ENCODE measurements at places on chromosomes 6 and 20.
A peak's percentile ranks its signal among the peaks of the same experiment; 100 is the strongest.

DNA sequence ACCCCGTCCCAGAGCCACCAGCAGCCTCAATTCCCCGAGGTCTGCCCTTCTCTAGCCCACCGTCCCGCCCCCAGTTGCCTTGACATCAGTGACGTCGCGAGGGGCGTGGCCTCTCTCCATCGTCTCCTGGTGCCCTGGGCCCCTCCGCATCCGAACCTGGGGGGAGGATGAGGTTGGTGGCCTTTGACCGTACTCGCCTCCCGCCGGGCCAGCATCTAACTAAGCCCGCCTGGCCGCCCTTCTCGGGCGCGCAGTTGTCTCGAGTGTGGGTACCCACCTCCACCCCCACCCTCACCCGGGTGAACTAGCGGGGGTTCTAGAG, 5.5 kb upstream of the ARMC12 start:
- DNase-seq, result no peak

DNA sequence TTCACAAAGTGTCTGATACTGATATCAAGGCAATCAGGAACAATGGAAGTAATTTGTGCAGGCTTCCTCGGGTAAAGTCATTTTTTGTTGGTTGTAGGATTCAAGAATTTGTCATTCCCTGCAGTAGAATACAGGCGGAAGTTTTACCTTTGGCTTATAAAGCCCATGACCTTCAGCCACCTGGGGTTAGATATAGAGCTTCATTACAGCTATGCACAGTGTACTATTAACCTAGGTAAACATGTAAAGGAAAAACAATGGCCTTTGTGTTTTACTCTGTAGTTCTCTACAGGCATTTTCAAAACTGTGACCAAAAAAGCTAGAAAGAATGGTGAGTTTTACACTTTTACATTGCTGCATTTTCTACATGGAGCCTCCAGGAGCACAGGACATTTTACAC, 114.9 kb downstream of the NRSN1 start:
- no peak for DNase-seq

- DNase-seq, result no peak
Observed at GRCh38 chr6:149560736-149561135, 5.4 kb upstream of the GINM1 start.

GRCh38 chr6:118669561-118669960, 18.2 kb upstream of the CEP85L start:
- DNase-seq, result no peak

DNA sequence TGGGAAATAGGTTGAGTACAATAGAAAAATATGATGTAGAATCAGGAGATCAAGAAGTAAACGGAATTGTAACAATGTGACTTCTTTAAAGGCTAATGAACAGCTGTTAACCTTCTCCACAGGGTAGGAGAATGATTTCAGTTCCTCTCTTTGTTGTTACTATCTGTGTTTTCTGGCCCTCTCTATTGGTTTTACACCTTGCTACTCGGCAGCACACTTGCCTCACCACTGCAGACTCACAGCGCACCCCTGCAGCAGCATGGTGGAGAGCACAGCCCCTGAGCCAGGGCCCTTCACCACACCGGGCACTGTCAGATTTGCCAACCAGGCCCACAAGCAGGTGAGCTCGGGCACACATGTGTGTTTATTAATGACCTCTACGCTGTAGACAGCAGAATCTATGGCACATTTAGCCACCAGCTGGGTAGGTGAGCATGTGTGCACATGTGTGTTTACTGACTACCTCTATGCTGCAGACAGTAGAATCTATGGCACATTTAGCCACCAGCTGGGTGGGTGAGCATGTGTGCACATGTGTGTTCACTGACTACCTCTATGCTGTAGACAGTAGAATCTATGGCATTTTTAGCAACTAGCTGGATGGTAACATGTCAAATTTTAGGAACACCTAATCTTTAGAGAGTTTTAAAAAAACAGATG, 16.8 kb downstream of the SFT2D1 start:
- DNase-seq, result no peak

DNA sequence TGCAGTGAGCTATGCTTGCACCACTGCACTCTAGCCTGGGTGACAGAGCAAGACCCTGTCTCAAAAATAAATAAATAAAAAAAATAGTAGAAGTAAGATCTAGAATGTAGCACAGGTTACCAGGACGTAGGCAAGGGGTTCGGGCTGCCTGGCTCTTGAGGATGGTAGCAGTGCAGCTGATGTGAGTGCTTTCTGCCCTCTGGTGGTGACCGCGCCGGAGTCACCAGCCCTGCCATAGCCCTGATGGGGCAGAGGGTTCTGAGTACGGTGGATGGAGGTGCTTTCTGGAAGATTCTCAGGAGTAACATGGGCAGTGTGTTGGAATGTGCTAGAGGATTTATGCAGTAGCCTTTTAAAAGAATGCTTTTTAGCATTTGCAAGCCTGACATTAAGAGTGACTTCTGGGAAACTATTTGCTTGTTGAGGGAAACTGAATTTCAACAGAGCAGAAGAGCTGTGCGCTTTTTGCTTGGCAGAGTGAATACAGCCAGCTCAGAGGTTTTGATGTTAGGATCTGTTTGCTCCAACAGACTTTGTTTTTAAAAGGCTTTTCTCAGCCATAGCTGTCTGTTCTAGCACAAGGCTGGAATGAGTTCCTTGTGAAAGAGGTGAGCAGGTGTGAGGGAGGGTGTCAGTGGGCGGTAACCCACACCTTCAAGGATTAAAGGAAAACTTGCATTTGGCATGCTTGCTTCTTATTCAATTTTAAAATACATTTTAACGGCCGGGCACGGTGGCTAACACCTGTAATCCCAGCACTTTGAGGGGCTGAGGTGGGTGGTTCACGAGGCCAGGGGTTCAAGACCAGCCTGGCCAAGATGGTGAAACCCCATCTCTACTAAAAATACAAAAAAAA, 65.9 kb downstream of the PTPN1 start:
- DNase-seq, result no peak

DNA sequence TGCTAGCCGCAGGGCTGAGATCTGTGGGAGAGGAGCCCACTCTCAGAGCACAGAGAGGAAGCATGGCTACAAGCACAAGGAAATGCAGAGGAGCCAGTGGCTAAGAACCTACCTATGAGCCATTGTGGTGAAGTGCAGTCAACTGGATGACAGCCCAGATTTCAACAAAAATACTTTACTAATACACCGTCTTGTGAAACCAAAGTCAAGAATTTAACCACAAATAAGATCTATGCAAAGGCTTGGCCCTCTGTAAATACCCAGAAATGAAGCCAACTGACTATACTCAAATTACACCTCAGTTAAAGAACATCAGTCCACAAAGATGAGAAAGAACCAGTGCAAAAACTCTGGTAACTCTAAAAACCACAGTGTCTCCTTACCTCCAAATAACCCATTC, 40.1 kb upstream of the PTCHD4 start:
- DNase-seq, result no peak

DNA sequence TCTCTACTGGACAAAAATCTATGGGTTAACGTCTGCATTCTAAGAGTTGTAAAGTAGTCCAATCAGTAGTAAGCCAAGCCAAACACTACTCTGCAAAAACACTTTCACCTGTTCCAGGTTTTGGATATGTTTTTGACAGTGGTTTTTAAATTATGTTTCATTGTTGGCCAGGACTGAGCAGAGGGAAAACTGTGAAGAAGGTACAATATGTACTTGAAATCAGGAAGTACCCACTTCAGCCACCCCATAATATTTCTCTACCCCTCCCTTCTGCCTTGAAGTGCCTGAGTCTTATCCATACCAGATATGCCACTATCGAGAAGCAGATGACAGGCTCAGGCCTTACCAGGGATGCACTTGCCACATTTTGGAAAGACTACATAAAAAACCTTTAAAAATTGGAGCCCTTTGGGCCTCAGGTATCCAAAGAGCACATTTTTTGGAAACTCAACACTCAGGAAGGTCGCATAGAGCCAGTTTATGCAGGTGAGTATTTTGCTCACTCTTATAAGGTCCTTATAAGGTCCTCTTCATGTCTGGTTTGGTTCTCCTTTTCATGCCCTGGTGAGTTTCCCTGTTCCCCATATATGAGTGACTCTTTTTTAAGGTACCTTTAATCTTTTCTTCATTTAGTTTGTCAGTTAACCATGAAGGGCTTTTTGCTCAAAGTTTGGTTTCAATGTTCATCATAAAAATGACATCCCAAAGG, 859.3 kb upstream of the FLRT3 start:
- no peak for DNase-seq

- DNase-seq, result no peak
Observed at GRCh38 chr20:41087777-41088176, 49.6 kb upstream of the PLCG1 start.

DNA sequence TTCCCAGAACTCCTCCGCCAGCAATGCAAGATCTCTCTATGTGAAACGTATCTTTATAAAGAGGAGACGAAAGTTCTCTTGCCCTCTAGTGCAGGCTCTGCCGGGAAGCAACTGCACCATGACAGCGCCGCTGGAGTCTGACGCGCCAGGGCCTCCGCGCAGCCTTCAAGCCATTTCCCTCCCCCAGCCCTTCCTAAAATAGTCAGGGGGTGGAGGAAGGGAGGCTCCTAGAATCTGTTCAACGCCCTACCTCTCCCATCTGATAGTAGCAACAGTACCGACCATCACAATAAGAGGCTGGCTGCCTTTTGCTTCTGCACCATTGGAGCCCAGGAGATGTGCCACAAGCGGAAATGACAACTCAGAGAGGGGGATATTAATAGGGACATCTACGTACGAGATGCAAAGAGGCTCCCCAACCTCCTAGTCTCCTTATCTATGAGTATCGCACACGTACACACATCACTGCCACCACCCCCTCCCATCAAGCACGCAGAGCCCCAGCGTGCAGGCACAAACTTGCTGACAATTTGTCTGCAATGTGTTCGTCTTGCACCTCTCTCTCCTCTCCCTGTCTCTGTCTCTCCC, 1.0 kb downstream of the SYNE1 start:
- peak; percentile 82 for DNase-seq

DNA sequence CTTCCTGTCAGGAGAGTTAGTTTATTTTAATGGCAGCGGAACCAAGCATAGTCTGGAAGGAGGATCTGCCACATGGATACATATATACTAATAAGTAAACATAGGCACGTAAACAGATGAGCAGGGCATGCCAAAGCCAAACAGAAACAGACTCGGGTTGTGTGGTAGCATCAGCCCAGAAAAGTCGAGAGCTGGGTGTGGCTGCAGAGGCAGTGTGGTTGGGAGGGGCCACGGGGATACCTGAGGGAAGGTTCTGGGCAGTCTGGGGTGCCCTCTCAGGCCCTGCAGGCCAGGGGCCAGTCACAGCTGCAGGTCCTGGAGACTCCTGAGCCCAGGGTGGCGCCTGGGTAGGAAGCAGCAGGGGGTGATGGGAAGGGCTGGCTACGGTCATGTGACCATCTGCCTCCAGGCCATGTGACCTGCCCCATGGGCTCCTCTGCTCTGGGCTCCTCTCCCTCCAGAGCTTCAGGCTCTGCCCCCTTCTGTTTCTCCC, 42.8 kb upstream of the MRPS10 start:
- no peak for DNase-seq

- DNase-seq, result no peak
Observed at GRCh38 chr6:22079783-22080182, 217.1 kb downstream of the PRL start.

DNA sequence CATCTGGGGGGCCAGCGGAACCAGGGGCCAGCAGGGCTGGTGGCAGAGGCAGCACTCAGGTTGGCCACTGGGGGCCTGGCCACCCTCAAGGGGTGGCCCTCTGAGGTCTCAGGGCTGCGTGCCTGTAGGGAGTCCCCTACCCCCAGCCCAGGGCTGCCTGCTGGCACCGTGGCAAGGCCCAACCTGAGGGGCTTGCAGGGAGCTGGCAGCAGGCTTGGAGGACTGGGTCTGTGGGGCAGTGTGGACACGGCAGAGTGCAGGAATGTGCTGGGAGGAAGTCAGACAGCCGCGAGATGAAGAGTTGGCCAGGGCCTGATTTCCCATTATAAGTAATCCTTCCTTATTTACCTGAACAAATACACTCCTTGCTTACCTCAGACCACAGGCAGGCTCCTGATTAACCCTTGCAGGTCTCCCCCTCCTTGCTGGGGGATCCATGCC, at the start of gene SPDEF:
Gene SPDEF (minus strand): TSS at position 299 of the 441 bp plus-strand sequence. CDS start 11,874 bp downstream, outside the sequence.
- DNase-seq, result no peak

DNA sequence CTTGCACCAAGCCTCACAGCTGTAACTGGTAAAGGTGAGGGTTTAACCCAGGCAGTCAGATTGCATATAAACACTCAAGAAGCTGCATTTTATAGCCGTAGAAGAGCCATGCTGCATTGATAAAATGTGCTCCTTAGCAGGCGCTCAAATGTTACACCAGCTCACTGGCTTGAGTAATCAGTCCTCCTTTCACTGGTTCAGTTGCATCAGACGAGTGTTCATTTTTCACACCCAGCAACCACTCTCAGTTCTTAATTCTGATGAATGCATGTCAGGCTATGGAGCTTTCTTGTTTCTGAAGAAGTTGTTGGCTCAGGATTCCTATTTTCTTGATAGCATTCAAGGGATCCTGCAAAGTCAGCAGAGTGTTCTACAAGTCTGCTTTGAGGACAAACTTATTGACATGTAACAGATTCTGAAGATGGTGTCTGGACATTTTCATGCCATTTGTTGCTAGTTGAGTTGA, 198.3 kb downstream of the PLCB1 start:
- DNase-seq, result no peak

DNA sequence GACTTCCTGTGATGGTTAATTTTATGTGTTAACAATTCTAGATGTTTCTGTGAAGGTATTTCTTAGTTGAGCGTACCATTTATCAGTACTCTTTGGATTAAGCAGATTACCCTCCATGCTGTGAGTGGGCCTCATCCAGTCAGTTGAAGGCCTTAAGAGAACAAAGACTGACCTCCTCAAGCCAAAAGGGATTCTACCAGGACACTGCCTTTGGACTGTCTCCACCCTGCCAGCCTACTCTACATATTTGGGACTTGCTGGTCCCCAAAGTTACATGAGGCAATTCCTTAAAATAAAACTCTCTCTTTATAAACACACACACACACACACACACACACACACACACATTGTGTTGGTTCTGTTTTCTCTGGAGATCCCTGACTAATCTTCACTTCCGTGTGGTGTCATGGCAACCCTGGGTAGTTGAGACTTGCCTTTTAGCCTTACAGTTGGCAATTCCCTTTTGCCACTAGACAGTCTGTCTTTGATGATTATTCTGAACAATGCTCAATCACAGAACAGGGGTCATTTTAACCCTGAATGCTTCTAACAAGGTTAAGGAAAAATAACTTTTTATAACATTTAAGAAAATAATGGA, 32.2 kb downstream of the MRAP2 start:
- no peak for DNase-seq

- no peak for DNase-seq
Observed at GRCh38 chr6:89411145-89412070, 665 bp downstream of the RRAGD start.
